ENCODE measurements at places on chromosomes 5 and 9. TPM values are rescaled to one million over a fixed set of nuclear protein-coding genes. Genes with fewer than 3 reads are reported as not detected.

SAPCD2 gene
- total RNA-seq = 59.9 TPM

DNA sequence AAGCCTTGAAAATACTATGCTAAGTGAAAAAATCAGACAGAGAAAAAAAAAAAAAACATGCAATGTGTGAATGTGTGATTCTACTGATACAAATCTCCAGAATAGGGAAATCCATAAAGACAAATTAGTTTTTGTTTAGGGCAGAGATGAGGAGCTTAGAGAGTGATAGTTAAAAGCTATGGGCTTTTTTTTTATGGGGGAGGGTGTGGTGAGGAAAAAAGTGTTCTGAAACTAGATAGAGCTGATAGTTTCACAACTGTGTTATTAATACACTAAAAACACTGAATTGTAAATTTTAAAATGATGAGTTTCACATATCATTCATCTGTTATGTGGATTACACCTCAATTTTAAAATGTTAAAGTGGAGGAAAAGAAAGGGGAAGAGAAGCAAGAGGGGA, 228.3 kb upstream of the ZNF462 start:
- DNase-seq = no peak

GRCh38 chr5:168317521-168318147, 26.2 kb downstream of the WWC1 start:
- DNase-seq = no peak

DNA sequence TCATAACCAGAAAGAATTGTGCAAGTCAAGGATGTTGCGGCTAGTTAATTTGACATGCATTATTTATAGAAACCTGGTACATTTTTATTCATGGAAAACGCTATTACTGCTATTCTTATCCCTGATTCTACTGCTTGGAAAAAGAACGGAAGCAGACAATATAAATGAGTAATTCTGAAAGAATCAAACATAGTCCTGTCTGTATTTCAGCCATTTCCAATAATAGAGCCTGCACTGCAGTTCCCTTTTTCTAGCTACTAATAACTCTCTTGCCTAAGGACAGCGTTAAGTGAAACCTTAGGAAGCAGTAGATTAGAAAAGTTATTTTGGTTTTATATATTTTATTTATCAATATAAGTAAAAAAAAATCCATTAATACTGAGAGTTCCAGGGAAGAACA, 414.9 kb downstream of the CYLC2 start:
- no peak for DNase-seq

- peak; percentile 55 for DNase-seq
These were observed 136.6 kb downstream of the SEMA6A start for GRCh38 chr5:116437922-116438578.

- no peak for DNase-seq
These were observed 210.1 kb downstream of the MTRR start for GRCh38 chr5:8079056-8079455.

DNA sequence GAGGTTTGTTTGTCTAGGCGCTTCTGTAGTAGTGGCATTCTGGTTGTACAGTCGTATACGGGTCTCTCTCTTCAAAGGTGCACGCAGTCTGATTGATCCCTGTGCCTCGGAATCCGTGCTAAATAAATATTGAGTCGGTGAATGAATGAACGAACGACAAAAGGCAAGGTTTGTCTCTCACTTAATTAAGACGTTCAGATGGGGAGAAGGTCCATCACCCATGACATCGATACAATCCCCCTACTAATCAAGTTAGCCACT, 500 bp upstream of the CREBRF start:
- no peak for DNase-seq

DNA sequence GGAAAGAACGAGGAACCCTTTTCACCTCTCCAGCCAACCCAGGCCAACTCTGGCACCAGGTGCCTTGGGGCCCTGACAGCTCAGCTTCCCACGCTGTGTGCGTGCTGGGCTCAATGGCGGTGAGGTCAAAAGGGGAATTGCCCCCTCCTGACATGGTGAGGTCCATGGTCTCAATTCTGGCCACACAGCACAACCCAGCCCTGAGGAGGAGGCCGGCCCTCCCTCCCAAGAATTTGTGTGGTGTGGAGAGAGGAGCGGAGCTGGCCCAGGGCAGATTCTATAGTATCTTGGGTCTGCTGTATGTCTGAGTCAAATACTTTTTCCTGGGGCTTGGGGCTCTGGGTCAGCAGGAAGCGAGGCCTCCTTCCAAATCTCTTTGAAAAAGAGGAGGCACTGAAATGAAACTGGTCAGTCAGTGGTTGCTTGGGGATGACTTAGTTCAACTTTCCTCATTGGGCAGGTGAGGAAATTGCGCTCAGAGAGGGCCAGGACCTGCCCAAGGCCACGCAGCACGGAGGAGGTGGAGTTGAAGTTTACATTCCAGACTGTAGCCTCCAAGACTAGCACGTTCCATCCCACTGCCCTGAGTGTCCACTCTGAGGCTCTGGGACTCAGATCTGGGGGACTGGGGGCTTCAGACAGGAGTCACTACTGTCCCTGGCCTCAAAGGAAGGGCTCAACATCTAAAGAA, 15.6 kb downstream of the COL27A1 start:
- DNase-seq = no peak

DNA sequence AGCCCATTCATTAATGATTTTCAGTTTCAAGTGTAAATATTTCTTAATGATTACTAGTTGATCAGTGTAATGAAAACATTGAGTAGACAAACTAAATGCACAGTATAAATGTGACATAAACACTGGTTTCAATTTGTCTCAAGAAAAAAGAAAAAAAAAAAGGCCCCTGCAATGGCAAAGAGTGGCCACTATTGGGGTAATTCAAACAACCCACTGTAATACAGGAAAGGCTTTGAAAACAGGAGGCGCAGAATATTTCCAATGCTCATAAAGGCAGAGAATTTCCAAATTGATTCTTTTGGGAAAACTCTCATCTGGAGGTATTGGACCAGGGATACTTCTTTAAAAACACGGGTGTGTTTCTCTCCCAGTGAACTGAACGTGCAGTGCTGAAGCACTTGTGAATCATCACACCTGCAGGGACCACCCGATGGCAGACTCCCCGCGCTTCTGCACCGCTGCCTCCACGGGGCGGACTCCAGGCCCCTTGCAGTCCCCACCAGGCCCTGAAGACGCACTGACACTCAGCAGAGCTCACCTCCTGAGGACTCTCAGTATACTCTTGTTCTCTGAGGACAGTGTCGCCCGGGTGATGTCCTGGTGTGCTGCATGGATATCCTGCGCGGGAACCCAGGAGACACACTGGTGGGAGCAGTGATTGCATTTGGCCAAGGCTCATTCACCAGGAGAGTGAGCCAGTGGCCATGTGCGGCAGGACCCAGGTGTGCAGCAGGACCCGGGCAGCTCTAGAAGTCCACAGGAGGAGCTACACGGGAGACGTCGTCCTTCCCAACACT, 227.6 kb upstream of the IRX4 start:
- DNase-seq = peak; percentile 60

TRIM7 gene
- total RNA-seq = 0.07 TPM

GRCh38 chr9:132152231-132152630, 9.6 kb upstream of the NTNG2 start:
- DNase-seq = no peak

- DNase-seq = peak; percentile 83
These were observed 20.6 kb downstream of the NTNG2 start for GRCh38 chr9:132182314-132183091.

IDNK gene
- 0.78 TPM for total RNA-seq

DNA sequence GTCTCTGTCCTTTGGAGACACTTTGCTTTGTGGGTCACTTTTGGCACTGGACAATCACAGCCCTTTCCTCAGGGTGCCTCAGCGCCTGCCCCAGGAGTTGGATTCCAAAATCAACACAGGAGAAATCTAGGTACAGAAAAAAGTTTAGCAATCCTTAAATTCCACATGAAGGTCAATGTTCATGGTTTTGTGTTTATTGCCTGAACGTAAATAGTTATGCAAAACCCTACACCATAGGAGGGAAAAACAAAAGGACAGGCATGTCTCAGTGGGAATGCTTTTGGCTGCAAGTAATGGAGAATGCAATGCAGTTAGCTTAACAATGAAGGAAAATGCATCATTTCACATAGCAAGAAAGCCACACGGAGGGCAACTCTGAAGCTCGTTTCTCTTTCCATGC, 6.5 kb upstream of the HMCN2 start:
- DNase-seq = no peak

SPATA9 gene
- total RNA-seq = not detected

PDCD1LG2 gene
- total RNA-seq = not detected
